Tongue (tissue), 3 donors: ENCODE measurements at places on chromosomes 3 and 15. TPM values are rescaled to one million over a fixed set of nuclear protein-coding genes. Genes with fewer than 3 reads are reported as not detected.

DNA sequence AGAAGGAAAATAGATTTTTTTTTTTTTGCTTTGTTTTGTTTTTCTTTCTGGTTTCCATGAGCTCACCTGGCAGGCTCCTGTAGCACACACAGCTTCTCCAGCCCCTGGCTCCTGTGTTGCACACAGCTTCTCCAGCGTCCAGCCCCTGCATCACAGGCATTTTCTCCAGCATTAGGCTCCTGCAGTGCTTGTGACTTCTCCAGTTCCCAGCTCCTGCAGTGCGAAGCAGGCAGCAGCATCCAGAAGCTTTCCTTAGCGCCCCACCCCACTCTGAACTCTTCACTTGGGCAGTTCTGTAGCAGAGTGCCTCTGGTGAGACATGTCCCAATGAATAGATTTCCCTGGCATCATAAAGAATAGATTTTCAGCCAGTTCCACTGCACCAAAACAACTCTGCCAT lies 5.5 kb upstream of the CCDC39 start:
- DNase-seq: peak; percentile 6

DNA sequence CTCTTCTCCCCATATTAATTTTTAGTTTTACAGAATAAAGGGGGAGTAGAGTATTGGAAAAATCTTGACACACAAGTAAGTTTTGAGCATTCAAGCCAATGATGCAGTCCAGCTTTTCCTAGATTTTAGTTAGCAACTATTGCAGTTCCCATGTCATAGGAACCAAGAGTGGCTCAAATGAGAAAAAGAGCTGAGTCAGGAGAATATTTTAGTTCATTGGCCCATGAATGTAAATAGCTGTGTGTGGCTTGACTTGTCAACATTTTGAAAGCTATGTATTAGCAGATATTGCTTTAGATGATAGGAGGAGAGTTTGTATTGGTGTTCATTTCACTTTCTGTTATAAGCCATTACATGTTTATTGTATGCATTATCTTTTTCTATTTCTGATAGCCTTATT lies 853.7 kb downstream of the PLOD2 start:
- DNase-seq: no peak

GRCh38 chr15:74837482-74838136 lies 5.3 kb downstream of the ULK3 start:
- no peak for DNase-seq

DNA sequence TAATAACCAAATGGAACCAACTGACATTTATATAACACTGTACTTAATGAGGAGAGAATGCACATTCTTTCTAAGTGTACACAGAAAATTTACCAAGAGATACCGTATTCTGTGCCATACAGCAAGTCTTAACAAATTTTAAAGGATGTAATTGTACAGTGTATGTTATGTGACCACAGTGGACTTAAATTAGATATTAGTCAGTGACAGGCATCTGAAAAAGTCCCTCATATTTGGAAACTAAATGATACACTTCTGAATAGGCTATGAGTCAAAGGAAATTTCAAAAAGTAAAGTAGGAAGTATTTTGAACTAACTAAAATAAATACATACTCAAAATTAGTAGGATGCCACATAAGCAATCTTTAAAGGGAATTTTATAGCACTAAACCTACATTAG lies 59.6 kb upstream of the P3H2 start:
- no peak for DNase-seq

GRCh38 chr15:67564021-67564967 lies 21.8 kb downstream of the MAP2K5 start:
- no peak for DNase-seq

DNA sequence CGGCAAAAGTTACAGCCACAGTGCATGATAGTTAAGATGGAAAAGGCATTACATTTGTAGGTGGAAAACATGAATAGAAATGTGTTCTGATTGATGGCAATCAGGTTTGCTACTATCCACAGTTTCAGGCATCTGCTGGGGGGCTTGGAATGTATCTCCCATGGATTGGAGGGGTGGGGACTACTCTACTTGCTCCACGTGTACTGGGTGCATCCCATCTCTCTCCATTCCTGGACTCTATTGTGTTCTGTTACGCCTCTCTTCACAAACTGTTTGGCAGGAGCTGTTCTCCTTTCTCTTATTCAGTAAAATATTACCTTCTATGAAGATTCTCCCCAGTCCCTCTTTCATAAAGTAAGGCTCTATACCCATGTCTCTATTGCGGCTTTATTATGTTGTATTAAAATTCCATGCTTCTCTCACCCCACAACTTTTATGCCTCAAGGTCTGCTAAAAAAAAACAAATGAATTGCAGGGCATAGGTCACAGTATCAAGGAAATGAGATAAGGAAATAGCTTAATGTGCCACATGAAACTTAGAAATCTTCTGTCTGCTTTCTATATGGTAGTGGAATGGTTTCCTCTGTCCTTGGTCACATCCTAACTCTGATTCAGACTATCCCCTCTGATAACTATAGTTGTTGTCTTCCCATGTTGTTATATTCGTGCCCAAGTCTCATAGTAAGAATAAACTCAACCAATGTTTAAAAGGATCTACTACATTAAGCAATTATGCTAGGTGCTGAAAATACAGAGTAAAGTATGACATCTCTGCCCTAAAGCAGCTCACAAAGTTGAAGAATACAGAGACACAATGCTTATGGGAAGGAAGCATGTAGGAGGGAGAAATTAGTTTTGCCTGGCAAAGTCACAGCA lies 43.2 kb downstream of the LRRFIP2 start:
- DNase-seq: no peak

GRCh38 chr3:16802389-16802788 lies 82.4 kb upstream of the PLCL2 start:
- no peak for DNase-seq

DNA sequence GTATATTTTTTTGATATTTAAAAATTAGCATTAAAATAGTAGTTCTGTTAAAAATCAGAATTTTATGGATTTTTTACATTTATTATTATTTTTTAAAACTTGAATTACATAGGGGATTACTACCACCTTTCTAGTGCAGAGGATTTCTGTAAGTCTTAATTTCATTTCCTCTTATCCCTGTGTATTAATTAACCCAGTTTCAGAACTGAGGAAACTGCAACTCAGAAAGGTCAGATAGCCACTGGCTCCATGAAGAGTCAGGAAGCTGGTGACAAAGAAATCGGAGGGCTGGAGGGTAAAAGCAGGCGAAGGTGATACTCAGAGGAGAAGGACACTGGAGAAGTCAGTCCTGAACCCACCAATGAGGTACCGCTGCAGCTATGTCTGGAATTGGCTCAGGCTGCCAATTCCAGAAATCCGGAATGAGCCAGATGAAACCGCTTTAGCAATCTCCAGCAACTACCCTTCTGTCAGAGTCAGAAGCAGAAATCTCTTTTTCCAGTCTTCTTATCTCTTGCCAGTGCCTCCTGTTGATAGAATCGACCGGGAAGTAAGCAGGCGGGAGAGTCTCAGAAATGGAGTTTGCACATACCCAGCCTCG lies 308.5 kb downstream of the SV2B start:
- peak; percentile 33 for DNase-seq

GRCh38 chr3:63390710-63391230 lies 112.7 kb downstream of the SYNPR start:
- no peak for DNase-seq

- DNase-seq: peak; percentile 77
Measured at GRCh38 chr3:52088445-52089367, 32.3 kb upstream of the DUSP7 start.

- no peak for DNase-seq
Measured at GRCh38 chr15:83835479-83835878, 181.6 kb downstream of the ADAMTSL3 start.

DNA sequence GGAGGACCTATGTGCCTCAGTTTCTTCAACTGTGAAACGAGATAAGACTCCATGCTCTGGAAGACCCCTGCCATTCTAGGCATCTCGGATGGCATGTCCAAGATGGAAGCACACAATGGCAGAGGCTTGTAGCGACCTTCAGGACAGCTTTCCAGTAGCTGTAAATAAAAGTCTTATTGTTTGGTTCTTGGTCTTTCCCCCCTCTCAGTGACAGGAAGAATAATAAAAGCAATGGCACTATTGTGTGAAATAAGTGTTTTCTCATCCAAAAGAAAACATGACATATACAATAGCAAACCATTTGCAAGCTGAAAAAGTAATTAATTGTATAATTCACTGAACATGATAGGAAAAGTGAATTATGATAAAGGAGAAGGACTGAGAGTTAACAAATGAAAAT lies 32.5 kb upstream of the CD47 start:
- DNase-seq: no peak

DNA sequence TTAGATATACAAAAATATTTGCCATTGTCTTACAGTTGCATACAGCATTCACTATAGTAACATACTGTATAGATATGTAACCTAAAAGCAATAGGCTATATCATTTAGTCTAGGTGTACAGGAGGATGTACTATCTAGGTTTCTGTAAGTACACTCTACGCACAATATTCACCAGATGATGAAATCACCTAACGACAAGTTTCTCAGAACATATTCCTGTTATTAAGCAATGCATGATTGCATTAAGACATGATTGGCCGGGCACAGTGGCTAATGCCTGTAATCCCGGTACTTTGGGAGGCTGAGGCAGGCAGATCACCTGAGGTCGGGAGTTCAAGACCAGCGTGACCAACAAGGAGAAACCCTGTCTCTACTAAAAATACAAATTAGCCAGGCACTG lies 14.5 kb upstream of the PRKCI start:
- DNase-seq: no peak

GRCh38 chr3:161556533-161556932 lies 59.9 kb downstream of the OTOL1 start:
- no peak for DNase-seq

GRCh38 chr15:81785679-81786078 lies 260.1 kb downstream of the MEX3B start:
- DNase-seq: no peak

- no peak for DNase-seq
Measured at GRCh38 chr3:44958386-44958785, 17.6 kb downstream of the ZDHHC3 start.

The SLC28A2 gene
- total RNA-seq: 0.10 TPM

The CRABP1 gene
- total RNA-seq: 21.6 TPM

The B3GNT5 gene
- 14.4 TPM for total RNA-seq

The SAXO2 gene
- total RNA-seq: 1.8 TPM

The EEFSEC gene
- total RNA-seq: 11.3 TPM

The PLAAT1 gene
- total RNA-seq: 5.0 TPM

The ALS2CL gene
- 39.8 TPM for total RNA-seq

The CYP19A1 gene
- 3.0 TPM for total RNA-seq
